ENCODE measurements at places on chromosomes 7 and 10. TPM values are rescaled to one million over a fixed set of nuclear protein-coding genes. Genes with fewer than 3 reads are reported as not detected.

DNA sequence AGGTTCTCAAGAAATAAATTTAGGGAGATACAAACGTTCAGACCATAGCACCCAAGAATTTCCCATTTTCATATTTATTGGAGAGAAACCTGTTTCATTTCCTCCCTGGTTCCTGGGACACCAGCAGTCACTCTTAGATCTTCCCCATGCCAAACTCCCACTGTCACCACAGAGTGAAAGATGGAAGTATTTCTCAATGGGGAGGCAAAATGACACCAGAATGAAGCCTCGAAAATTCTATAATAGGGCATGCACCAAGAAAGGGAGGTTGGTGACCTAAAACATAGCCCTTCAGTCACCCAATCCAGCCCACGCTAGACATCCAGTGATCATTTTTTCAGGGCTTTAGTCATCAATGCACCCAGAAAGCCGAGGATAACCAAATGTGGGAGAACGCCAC is 148.1 kb upstream of the PLXDC2 start:
- no peak for DNase-seq

DNA sequence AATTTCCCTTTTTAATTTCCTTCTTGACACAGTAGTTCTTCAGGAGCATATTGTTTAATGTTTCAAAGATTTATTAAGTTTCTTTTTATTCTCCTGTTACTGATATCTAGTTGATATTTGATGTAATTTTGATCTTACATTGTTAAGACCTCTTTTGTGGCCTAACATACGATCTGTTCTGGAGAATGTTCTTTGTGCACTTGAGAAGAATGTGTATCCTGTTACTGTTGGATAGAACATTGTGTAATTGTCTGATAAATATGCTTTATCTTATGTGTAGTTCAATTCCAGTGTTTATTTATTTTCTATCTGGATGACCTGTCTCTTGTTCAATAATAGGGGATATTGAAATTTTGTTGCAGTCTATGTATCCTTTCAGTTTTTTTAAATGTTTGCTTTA is 106.7 kb downstream of the ITGB1 start:
- no peak for DNase-seq

DNA sequence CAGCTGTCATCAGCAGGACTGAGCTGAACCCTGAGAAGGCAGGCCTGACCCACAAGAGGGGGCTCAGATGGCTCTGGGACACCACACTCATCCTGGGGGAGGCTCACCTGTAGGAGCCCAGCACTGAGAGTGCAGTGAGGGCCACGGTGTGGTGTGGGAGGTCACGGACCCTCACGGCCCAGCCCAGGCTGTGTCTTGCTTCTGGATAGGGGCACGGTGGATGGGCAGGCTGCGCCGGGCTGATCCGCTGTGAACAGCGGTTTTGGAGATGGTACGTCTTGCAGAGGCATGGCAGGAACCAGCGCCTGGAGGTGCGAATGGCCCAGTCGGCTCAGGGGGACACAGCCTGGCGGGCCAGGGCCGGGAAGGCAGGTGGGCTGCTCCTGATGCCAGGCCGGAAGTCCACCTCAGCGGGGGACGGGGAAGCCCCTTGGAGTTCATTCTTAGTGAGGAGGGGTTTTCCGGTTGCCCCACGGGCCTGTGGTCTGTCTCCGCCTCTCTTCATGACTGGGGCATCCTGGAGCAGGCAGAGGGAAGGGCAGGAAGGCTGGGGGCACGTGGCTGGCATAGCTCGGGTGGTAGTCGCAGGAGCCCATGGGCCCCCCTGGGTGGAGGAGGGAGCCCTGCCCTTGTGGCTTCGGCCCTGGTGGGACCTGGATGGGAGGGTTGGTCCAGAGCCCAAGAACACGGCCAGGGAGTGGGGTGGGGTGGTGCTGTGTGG is 112.5 kb downstream of the UNCX start:
- DNase-seq = no peak

GRCh38 chr7:36600314-36600682 is 124.0 kb downstream of the AOAH start:
- DNase-seq = no peak

DNA sequence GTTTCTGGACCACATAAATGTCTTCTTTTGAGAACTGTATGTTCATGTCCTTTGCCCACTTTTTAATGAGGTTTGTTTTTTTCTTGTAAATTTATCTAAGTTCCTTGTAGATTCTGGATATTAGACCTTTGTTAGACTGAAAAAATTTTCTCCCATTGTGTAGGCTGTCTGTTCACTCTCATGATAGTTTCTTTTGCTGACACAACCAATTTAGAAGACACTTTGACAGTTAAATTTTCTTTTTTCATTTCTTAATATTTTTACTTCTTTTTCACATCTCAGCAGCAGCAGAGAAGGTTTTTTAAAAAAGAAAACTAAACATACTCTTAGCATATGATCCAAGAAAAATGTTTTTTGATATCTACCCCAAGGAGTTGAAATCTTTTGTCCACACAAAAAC is 61.8 kb downstream of the RNF32 start:
- no peak for DNase-seq

DNA sequence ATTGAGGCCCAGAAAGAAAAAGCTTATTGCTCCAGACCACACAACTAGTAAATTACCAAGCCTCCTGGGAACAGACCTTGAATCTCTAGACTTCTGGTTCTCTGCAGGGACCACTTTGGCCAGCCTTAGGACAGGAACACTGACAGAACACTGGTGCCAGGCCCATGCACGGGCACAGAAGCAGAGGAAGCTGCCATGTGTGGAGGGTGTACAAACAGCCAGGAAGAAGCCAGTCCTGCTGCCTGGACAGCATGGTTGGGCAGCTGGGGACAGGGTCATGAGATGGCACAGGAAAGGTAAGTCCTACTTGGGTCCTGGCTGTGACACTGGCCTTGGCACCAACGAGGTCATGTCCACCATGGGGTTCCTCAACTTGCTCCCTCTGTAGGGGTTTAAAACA is 19.2 kb downstream of the MMRN2 start:
- DNase-seq = no peak

DNA sequence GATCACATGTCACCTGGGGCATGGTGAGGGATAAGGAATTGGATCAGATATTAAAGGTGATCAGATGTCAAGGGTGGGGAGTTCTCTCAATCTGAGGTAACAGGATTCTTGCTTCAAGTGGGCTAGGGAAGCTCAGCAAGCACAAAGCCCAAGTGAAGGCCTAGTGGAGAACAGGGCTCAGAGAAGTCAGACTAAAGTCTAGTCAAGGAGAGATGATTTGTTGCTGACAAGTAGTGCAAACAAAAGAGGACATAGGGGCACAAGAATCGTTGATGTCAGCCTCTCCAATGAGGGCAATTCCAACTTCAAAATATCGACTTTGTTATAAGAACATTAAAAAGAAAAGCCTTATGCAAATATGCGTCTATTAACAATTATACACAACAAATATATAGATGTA is 852.8 kb upstream of the CELF2 start:
- no peak for DNase-seq

DNA sequence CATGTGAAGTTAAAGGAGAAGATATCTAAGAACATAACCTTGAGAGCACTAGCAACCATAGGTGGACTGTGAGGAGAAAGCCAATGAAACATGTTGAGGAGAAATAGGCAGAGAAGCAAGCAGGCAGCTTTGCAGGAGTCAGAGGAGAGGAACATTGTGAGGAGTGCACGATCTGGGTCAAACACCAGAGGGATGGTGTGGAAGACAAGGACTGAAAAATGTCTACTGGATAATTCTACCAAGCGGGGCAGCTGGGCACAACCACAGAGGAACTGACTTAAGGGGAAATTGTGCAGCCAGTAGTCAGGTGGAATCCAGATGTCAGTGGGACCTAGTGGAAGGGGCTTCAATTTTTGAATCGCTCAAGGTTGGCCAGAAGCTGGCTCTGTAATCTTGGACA is 111.9 kb upstream of the LANCL2 start:
- DNase-seq = no peak

GRCh38 chr7:38824948-38825347 is 84.0 kb downstream of the VPS41 start:
- no peak for DNase-seq

GRCh38 chr7:14521183-14521582 is 381.4 kb downstream of the DGKB start:
- no peak for DNase-seq

GRCh38 chr7:69735582-69735981 is 137.3 kb downstream of the AUTS2 start:
- DNase-seq = no peak

The ZNRF2 gene
- 17.7 TPM for total RNA-seq

The ABCC2 gene
- 56.7 TPM for total RNA-seq

The CUBN gene
- total RNA-seq = 9.4 TPM

The VSTM4 gene
- 10.2 TPM for total RNA-seq

All from hepatocyte (in vitro differentiated cells).